ENCODE measurements at places on chromosomes 12 and 14.

GRCh38 chr12:20696181-20696905 is 1.2 kb downstream of the SLCO1C1 start:
- DNase-seq = no peak

DNA sequence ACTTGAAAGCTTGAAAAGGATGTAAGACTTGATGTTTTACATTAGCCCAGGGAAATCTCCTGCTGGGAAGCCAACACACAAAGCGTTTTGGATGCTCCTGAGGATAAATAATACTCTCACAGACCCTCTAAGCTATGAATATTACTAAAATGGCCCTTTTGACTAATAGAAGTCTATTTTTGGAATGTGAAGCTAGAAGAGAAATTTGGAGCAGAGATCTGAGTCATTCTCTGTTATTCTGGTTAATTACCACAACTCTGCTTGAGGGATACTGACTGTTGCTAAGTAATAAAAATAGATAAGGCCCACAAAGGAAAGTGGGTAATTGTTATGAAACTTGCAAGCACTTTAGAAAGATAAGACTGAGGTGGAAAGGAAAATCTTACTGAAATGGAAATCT is 346.2 kb upstream of the STXBP6 start:
- DNase-seq = no peak

- peak; percentile 95 for DNase-seq
Measured at GRCh38 chr12:3698218-3698974, 54.5 kb downstream of the CRACR2A start.

DNA sequence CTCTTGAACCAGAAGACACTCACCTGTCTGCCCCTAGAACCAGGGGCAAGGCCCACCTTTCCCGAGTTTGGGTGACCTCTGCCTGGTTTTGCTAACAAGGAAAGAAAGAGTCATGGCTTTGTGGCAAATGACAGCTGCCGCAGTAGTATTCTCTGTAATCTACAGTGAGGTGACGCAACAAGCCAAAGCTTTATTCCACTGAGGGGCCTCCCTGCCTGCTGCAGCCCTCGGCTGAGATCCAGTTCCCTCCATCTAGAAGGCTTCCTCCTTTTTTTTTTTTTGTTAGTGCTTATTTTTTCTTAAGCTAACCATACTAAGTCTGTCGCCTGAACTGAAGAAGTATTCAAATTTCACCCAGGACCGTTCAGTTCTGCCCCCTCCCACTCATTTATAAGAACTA is 142.3 kb upstream of the TMCC3 start:
- peak; percentile 69 for DNase-seq

GRCh38 chr14:54709444-54709843 is 142.5 kb downstream of the SAMD4A start:
- no peak for DNase-seq

DNA sequence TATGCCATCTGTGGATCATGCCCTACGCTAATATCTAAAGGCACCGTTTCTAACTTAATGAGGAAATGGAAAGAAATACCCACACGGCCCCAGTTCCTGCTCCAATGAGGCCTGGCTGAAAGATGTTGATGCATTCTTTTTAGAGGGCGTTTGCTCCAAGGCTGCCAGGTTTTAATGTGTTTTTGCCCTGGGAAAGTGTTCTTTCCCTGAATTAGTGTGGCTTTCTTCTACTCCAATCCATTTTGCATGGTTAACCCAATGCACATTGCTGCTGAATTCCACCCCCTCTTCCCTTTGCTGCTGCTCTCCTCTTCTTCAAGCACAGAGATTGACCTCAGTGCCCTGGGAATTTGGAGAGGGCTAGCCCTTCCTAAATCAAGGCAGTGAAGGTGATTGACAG is 1.1 kb downstream of the MYF5 start:
- DNase-seq = no peak
